ENCODE measurements at places on chromosomes 7 and 10.

DNA sequence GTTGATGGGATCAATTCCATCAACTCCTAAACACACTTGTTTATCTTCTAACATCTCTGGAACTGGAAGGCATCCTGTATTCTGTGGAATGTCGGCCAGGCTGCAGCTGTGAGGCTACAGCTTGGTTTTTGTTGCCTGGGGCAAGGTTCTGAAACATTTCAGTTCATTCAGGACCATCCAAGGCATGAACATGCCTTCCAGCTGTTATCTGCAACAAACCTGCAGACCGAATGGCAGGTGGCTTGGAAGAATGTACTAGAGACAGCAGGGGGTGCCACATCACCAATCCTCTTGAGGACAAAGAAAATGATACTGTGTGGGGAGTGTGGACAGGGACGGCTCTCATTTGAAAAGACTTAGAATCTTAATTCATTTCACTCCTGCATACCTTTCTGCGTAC lies 12.4 kb downstream of the PAPOLB start:
- DNase-seq = peak; percentile 19

GRCh38 chr7:127908430-127909258 lies 122.6 kb downstream of the LRRC4 start:
- DNase-seq = no peak

DNA sequence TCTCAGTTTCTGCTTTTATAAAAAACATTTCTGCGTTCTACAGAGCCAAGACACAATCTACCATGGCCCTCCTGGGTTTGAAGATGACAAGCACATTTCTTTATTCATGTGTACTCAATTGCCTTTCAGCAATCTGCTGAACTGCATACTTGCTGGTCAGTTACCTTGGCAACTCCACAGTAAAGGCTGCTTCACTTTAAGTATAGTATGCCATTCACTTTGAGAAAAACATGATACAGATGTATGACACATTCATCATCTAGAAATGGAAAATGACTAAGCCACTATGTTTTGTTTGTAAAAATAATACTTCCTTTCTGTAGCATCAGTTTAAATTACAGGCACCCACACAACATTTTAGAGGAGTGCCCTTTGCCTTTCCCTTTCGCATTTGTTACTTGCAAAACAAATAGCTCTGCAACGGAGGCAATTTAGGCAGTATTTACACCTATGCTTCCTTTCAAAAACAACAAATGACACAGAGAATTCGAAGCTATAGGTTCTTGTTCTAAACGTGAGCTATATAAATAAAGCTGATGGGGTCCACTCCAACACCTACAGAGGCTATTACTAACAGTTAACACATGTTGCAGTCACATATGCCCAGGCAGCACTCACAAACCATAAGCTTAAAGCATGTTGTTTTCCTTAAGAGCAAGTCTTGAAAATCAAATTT lies 23.5 kb downstream of the SGCE start:
- peak; percentile 4 for DNase-seq

DNA sequence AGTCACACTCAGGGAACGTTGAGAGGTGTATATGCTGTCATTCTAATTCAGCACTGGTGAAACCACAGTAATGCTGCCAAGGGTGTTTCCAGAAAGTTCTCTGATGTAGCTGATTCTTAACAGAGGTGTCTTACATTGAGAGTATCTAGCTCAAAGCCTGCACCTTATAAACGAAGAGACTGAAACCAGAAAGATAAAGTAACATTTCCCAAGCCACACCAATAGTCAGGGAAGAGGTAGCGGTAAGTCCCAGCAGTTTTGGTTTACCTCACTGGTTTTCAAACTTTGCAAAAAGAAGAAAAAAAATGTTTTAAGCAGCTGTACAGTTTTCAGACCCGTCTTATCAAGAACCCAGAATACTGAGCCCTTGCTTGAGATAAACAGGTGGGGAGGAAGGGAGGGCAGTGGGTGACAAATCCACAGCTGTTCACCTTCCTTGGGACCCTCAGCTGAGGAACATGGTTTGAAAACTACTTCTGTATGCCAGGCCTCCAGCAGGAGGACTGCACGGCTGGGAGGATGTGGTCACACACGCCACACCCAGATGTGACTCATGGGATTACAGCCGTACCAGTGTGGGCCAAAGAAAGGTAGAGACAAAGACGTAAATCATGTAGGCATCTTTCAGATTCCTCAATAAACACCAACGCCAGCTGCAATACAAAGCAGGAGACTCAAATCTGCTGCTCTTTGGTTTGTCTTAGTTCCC lies 63.9 kb upstream of the GSDME start:
- peak; percentile 75 for DNase-seq

GRCh38 chr10:13256627-13257026 lies 22.5 kb upstream of the UCMA start:
- no peak for DNase-seq

DNA sequence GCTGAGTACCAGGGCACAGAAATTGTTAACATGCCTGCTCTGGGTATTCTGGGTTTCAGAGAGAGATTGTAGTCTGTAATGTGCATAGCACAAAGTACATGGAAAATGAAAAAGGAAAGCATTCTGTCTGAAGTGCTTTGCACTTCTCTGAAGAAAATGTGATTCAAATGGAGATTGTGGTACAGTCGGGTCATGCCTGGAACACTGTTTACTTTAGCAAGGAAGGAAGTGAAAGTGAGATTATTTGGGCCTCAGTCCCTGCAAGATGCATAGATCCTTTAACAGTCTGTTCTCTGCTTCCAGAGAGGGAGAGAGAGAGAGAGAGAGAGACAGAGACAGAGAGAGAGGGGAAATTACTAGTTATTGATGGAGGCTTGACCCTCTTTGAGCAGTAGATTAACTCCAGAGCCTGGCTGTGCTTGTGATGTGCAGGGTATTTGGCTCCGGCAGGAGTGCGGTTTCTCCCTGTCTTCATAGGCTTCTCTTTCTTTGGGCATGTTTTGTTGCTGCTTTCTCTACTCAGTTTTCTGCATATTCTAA lies 5.4 kb downstream of the VWC2 start:
- no peak for DNase-seq

DNA sequence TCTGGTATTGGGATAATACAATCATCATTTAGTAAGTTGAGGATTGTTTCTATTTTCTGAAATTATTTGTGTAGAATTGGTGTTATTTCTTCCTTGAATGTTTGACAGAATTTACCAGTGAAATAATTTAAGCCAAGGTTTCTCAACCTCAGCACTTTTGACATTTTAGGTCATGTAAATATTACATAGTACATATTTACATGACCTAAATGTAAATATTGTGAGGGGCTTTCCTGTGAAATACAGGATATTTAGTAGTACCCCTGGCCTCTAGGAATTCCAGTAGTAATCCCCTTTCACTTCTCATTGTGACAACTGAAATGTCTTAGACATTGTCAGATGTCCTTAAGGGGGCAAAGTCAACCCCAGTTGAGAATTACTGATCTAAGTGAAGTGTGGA lies 59.8 kb downstream of the TBC1D12 start:
- no peak for DNase-seq

DNA sequence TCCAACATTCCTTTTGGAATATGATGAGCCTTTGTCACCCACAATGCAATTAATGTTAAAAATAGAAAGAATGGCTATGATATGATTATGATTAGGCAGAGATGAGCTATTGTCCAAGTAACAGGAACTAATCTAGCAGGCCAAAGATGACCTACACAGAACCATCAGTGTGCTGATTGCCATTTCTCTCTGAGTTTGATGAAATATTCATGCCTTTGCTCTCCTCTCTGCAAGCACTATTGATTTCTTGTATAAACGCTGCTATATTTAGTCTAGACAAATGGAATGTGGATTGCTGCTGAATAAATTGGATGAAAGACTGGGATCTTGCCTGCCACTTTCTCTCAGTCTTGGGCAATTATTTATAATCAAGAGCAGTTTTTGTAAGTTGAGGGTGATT lies 85.4 kb downstream of the HDAC9 start:
- DNase-seq = no peak

DNA sequence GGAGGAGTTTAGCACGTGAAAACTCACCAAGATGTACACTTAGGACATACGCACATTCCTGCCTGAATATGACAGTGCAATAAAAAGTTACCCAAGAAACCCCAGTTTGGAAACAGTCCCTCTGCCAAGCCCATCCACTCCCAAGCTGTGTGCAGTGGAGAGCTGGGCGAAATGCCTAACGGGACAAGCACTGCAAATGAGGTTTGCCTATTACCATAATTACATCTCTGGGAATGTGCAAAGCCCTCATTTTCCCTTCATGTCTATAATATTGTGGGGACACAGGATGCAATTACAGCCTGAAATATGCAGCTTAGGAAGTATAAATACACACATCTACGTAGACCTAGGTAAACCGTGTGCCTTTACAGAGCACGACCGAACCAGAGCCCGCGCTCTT lies 117.5 kb downstream of the PLXNA4 start:
- no peak for DNase-seq

DNA sequence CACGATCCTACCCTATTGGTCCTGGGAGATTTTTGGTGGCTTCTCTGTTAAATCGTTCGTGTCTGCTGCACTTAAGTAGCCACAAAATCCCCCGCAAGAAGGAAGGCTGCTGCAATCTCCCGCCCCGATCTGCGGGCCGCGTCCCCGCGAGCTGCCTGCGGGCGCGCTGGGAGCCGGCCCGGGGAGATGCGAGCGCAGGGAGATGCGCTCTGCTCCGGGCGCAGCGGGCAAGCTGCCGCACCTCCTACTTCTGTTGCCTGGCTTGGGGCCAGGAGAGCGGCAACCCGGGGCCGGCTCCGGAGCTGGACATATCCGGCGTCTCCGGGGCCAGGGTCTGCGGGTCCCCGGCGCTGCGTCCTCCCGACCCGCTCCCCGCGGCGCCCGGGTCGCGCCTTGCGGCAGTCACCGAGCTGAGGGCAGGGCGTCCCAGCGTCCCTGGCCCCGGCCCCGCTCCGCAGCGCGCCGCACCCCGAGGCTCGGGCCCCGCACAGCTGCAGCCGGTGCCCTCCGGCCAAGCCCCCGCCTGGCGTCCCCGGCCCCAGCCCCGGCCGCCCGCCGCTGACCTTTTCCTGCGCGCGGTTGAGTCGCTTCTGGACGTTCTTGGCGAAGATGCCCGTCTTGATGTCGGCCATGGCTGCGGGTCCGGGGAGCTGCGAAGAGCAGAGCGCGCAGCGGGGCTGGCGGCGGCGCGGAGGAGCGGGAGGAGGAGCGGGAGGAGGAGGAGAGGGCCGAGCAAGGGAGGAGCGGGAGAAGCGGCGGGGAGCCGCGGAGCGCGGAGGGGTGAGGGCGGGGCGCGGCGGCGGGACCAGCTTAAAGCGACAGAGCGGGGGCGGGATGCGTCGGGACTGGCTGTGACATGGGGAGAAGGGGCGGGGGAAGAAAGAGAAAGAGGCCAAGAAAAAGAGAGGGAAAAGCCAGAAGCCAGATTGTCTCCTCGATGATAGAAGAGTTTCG lies at the start of gene AMPH:
AMPH (minus strand) TSS at position 654 of the 954 bp plus-strand sequence; CDS start at position 632, 22 bp downstream.
- peak; percentile 43 for DNase-seq

DNA sequence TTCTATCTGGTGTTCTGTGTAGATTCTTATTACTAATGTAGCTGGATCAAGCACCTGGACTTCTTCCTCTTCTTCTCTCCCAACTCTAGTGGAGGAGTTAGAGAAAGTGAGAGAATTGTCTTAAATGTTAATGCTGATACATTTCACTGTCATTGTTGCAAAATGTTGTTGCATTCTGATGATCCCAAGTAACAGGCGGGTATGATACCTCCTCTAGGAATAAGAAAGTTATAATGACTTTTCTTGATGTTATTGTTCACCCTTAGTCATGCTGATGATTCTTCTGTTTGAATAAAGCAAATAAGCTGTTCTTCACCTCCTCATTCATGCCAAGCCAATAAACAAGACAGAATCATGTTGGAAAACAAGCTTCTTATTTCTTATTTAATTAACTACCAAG lies 9.1 kb downstream of the CHRM2 start:
- no peak for DNase-seq

Measured in DMS153 (cell line).